ENCODE measurements at places on chromosomes 6 and 20.

DNA sequence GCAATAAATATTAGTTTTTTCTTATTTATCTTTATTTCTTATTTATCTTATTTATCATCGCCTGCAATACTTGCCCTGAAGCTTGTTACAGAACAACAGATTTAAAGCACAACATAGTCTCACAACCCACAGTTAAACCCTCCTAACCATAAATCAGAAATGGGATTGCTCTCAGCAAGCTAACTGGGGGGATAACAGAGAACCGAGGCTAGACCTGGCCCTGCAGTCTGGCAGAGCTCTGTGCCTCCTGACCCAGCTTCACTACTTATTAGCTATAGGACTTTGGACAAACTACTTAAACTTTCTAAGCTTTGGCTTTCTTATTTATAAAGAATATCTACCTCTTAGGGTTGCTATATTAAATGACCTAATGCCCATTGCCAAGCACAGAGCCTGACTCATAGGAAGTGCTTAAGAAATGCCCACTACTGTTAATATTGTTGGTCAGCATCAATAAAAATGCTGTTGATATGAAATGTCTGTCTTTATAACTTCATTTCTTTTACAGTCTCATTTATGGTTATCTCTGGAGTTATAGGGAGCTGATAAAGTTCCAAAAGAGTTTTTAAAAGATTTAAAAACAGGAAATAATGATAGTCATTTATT is 87.9 kb upstream of the BEND6 start:
- DNase-seq: no peak

DNA sequence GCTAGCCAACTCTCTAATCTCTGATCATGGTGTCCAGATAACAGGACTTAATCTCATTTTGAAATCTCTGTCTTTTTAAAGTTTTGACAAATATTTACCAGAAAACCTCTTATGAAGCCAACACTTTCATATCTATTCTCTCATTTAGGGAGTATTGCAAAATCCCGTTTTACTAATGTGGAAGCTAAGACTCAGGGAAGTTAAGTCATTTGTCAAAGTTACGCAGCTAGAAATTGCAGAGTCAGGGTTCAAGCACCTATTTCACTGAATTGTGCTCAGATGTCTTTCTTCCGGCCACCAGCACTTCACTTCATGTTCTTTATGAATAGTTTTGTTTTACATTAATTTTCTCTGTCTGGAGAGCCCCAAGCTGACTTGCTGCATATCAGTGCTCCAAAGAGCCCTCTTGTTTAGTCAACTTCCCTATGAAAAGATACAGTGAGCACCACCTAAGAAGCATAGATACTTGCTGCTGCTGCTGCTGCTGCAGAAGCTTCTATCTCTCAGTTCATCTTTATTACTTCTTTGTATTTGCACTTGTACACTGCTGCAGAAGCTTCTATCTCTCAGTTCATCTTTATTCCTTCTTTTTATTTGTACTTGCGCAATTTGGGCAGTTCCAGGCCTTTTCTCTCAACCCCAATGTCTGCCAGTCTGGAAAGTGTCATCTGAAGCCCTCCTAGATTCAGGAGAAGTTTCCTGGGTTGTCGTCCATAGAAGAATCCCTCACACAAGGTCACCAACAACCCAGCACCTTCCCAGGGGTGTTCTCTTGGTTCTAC is 329.7 kb downstream of the MAFB start:
- no peak for DNase-seq

DNA sequence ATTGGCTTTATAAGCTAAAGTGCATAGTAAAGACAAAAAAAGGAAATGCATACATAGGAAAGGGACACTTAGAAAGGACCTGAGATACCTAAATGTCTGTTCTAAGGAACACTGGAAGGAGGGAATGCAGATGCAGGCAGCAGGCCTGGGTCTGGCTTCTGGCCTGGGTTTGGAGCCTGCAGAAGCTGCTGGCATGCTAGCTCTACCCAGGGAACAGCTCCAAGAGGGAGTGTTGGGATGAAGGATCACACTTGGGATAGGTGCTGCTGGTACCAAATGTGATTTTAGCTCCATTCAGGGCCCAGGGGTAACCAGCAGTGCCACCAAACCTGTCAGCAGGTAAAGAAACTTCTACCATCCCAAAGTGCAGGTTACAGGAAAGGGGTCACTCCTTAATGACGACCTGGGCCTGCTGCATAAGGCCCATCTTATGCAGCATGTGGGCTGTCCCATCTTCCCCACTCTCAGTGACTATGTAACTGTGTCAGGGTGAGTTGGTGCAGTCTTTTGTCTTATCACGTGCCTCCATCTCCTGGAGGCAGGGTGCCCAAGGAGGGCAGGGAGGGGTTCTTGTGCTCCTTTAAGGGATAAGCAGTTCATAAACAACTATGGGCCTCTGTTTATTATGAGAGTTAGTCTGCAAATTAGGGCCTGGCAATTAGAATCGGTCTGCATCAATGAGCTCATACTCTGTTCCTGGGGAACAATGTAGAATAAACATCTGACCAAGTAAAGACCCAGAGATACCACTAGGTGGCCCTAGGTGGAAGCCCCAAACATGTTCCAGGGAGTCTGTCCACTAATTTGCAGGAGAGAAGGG is 26.9 kb downstream of the DDX27 start:
- DNase-seq: no peak

- no peak for DNase-seq
Measured at GRCh38 chr6:75760320-75760719, 11.3 kb downstream of the MYO6 start.

DNA sequence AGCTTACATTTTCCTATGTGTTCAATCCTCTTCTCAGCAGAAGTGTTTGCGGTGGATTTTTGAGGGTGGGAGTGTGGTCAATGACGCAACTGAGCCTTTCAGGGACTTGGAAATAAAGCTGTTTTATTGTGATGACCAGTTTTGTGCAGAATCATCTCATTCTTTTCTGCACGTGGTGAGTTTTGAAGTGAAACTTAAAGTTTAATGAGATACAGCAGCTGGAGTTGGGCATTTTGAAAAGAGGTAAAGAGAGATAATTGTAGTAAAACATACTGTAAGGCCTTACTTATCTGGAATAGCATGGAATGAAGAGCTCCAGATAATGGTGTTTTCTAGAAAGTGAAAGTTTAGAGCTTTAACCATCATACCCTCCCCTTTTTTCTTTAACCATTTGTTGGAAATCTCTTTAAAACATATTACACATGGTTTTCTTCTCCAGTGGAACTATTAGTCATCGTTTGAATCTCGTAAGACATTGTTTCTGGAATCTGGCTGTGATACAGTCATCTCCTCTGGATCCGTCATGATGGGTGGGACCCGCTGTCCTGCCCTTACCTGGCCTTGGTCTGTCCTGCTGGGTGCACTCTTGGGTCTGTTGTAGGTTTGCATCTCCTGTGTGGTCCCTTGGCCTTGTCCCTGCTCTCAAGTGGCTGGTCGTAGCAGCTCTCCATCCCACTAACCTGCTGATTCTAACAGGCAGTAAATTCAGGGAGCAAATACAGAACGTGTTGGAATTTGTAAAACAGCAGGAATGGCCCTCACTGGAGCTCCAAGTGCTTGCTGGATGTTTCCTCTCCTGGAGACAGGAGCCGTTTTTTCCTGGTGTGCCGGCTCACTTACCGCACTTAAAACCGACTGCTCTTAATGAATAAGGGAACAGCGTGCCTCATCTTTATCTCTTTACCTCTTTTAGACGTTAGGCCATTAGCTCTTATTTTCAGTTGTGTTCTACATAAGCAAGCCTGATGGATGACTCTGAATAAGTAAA is 29.8 kb downstream of the UST start:
- no peak for DNase-seq

DNA sequence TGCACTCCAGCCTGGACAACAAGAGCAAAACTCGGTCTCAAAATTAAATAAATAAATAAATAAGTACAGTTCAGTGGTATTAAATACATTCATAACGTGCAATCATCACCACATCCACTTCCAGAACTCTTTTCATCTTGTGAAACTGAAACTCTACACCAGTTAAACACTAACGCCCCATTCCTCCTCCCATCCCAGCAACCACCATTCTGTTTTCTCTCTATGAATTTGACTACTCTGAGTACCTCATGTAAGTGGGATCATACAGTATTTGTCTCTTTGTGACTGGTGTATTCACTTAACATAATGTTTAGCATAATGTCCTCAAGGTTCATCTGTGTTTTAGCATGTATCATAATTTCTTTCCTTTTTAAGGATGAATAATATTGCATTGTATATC is 29.1 kb upstream of the SCML4 start:
- no peak for DNase-seq

DNA sequence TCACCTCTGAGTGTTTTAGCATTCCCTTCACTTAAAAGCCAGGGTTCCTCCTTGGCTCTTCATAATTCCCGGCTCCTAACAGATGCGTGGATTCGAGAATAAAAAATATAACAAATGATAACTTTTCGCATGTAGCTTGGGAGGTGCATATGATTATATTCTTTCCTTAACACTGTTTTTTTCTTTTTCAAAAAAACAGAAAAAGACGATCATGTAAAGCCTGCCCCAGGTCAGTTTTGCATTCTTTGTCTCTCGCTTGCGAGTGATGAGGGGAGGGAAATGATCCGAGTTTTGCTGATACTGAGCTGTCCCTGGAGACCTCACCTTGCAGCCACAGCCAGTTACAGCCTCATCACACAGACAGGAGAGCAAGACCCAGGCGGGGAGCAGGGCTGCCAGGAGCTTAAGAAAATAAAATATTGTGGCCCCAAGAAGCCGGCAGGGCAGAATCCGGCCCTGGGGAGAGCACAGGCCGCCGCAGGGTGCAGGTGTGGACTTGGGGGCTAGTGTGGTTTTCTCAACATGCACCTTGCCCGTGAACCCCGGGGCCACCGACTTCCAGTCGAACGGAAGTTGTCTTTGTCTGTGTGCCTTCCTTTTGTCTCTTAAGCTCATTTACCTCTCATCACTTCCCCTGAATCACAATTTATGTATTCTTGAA is 301.8 kb downstream of the TAF4 start:
- DNase-seq: no peak

DNA sequence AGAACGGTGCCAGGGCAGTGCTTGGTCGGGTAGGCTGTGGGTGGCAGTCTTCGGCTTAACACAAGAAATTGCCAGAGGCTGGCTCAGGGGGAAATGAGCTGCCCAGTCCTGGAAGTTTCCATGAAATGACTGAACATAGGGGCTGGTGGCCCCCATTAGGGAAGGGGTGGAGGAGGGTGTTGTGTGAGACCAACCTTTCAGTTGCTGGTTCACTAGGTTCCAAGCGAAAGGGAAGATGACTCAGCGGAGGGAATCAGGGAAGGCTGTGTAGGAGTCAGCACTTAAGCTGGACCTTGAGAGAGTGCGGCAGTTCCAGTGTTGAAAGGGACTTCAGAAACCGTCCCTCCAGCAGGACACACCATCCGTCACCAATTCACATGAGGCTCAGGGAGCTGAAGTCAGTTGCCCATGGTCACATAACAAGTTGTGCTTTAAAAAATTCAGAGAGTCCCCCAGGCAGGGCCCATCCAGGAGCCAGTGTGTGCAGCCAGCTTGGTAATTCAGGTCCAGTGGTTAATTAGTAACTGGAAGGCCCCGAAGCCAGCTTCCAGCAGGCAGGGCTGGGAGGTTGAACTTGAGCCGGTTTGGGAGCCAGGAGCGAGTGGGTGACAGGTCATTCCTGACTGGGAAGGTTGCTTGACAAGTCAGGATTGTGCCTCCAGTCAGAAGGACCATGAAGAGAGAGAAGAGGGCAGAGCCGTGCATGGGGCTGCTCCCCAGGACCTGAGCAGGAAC is at the start of gene SGK2:
TSS of gene SGK2 (plus strand) at position 616 of the 735 bp plus-strand sequence. CDS start 7,469 bp downstream, outside the sequence.
- no peak for DNase-seq

- DNase-seq: no peak
Measured at GRCh38 chr6:149045404-149045803, 272.1 kb upstream of the TAB2 start.
